Stimulated activated CD4-positive, alpha-beta T cell treated with anti-CD3 and anti-CD28 coated beads, Interleukin-1b, Interleukin-23, amount 100 ng/mL, for 1 hour (primary cell): ENCODE measurements at places on chromosomes 2 and 18.

DNA sequence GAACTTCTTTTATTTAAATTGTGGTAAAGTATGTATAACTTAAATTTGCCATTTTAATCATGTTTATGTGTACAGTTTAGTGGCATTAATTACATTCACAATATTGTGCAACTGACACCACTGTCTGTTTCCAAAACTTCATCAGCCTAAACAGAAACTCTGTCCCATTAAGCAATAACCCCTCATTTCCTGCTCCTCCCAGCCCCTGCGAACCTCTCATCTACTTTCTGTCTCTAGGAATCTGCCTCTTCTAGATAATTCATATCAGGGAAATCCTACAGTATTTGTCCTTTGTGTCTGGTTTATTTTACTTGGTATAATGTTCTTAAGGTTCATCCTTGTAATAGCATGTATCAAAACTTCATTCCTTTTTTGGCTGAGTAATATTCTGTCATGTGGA lies 75.1 kb downstream of the BOLA3 start:
- no peak for DNase-seq

DNA sequence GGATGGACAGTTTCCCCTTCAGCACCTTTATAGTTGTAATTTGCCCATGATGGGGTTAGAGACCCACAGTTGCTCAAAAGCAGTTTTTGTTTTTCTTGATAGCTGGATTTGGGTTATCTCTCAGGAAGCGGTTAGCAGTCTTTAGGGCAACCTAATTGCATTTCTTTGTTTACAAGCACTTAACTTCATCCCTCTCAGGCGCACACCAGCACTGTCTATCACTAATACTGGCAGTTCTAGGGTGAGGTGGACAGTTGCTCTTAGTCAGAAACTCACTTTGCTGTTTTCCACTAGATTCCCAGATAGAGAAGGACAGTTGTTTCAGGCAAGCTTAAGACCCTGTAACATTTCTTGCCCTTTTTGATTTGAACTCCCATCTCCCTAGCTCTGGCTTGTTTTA lies 146.0 kb downstream of the AGAP1 start:
- no peak for DNase-seq

- DNase-seq: no peak
Observed at GRCh38 chr2:240482141-240482540, 46.7 kb downstream of the GPC1 start.

DNA sequence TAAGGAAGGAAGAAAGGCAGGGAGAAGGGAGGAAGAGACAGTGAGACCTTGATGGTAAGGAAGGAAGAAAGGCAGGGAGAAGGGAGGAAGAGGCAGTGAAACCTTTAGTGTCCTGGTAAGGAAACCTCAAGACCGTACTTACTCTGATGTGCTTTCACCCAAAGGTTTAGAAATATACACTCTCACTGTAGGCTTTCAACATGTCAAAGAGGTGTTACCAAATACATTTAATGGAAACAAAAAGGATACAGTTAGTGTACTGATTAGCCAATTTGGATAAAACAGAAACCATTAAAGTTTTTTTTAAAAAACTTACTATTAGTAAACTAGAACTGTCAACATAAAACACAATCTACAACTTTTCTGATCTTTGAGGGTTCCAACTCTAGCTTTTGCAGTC lies 7.1 kb downstream of the FBXO15 start:
- DNase-seq: no peak

DNA sequence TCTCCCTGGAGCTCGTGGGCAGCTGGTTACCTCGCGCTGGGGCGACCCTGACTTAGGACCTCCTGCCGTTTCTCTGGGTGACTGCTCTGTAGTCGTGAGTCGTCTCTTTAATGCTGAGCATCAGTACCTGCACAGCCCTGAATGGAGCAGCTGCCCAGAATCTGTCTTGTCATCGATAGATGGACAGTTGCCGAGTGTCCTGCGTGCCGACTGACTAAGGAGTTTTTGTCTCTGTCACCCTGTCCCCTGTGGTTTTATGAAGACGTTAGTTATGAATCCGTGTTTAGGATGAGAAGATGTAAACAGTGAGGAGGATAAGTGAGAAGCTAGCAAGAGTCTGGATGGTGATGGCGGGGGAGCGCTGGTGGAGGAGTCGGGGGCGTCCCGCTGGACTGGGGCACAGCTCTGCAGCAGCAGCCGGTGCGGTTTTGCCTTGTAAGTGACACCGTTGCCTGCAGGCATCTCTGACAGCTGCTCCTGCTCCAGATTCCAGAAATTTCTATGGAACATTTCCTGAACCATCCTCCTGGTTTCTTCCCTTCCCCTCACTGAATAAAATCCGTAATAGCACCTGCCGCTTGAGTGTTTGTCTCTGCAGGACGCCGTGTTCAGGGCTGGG lies 13.3 kb downstream of the AGAP1 start:
- DNase-seq: no peak

DNA sequence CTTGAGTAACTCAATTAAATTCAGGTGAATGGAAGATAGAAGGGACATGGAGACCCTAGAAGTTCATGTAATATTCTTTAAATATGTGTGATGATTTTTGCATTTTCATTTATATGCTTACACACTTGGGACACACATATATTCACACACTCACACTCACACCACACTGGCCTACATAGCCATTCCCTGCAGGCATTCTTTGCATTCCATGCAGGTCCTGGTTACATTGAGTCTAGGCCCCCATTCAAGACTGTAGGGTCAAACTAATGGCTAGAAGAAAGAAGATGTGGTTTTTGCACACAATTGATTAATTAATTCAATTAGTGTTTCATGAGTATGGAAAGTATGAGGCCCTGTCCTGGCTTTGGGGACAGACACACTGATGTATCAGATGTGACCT lies 249.4 kb downstream of the HNMT start:
- no peak for DNase-seq

DNA sequence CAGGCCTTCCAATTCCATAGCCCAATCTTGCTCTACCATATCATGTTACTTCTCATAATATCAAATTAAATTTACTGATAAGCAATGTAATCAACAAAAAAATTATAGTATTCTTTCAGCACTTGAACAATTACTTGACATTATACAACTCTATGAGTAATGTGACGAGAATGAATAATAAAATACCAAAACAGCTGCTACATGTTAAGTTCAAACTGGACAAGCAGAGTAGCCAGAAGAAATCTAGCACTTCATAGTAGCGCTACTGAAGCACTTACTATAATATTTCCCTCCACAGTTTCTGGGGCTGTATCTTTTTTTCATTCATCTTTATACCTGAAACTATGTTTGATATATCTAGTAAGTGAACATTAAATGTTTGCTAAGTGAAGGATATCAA lies 14.9 kb downstream of the PPP3R1 start:
- DNase-seq: no peak

- peak; percentile 32 for DNase-seq
Observed at GRCh38 chr2:39778775-39779340, at the start of gene THUMPD2. TSS of gene THUMPD2 (minus strand) at chr2:39779258. CDS start at chr2:39779239, 19 bp downstream.

- DNase-seq: no peak
Observed at GRCh38 chr2:33411765-33412164, 64.7 kb upstream of the RASGRP3 start.

- no peak for DNase-seq
Observed at GRCh38 chr2:36655453-36655852, 41.1 kb upstream of the VIT start.

DNA sequence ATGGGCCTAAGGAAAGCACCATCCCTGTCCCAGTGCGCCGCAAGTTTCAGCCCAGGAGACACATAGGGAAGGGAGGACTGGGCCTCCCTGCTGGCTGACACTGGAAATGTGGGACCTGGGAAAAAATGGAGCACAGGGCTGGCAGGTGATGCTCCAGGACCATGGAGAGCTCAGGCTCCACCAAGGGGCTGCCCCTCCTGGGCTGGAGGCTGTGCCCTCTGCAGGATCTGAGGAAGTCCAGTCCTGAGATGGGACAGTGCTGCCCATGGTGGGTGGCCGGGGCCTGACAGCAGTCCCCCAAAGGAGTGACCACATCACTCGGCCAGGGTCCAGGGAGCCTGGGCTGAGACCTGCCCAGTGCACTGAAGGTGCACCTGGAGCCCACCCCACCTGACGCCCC lies 108.6 kb upstream of the TEKT4 start:
- DNase-seq: no peak

- no peak for DNase-seq
Observed at GRCh38 chr2:39114771-39115170, 6.1 kb downstream of the SOS1 start.

- DNase-seq: no peak
Observed at GRCh38 chr2:51734115-51734514, 702.2 kb upstream of the NRXN1 start.

GRCh38 chr2:192128655-192129054 lies 66.1 kb downstream of the TMEFF2 start:
- no peak for DNase-seq

DNA sequence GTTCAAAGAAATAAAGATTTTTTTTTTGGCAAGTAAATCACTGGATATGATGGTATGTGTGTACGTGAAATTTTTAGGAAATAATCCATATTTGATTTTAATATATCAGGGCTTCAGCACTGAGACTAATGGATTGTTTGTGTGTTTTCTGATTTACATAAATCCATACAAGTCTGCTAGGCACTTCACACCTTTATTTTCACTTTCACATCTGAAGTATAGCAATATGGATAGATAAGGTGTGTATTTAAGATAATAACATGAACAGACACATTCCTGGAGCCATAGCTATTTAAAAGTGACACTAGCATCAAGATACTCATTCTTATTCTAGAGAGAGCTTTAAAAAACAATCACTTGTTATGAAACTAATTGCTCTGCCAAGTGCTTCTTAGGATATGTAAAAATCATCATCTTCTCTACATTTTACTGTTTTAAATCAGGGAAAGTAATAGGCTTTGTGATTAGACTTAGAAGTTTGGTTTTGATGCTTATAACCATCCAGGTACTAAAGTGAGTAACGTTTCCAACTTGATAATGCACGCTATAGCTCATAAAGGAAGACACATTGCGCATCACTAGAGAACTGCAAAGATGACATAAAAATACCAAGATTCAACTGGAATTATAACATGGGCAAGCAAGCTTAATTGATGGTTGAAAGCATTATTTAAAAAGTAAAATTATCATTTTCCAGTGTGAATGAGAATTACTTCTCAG lies 208.9 kb downstream of the ZEB2 start:
- DNase-seq: no peak

DNA sequence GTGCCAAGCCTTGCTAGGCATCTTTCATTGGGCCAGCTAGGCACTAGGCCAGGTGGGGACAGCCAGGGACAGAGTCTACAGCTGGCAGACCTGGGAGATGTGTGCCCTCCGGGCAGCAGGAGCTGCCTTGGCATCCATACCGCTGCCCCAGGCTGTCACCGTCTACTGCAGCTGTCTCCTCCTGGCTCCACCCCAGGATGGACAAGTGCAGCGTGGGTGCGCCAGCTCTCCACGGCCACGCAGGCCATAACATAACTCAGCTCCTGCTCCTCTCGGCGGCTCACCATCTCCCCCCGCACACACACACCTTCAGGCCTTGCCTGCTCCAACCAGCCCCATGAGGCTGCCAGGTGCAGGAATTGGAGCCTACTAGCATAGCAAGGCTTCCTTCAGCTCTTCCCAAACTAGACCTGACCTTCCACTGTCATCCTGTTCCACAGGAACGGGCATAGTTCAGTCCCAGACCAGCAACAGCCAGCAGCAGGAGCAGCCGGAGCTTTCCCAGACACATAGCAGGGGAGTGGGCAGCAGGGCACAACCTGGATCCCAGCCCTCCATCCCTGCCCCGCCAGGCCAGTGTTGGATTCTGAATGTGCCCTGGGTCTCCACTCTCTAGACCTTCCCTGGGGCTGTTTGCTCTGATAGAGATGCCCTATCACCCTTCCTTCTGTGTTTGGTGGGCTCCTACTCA lies 2.5 kb upstream of the ADRA2B start:
- no peak for DNase-seq

- DNase-seq: no peak
Observed at GRCh38 chr18:27540111-27540510, 355.0 kb upstream of the CHST9 start.
